ENCODE measurements at places on chromosomes 1 and 21. TPM values are rescaled to one million over a fixed set of nuclear protein-coding genes. Genes with fewer than 3 reads are reported as not detected.

GRCh38 chr1:79044974-79045650 is 38.6 kb upstream of the ADGRL4 start:
- peaks cover 8% of the 10 kb centered on the region for H3K4me1 ChIP-seq
- no peak for DNase-seq
- no peaks in the 10 kb centered on the region for H3K27me3 ChIP-seq
- H3K36me3 ChIP-seq: no peaks in the 10 kb centered on the region
- no peak overlapping the region for H3K27ac ChIP-seq

DNA sequence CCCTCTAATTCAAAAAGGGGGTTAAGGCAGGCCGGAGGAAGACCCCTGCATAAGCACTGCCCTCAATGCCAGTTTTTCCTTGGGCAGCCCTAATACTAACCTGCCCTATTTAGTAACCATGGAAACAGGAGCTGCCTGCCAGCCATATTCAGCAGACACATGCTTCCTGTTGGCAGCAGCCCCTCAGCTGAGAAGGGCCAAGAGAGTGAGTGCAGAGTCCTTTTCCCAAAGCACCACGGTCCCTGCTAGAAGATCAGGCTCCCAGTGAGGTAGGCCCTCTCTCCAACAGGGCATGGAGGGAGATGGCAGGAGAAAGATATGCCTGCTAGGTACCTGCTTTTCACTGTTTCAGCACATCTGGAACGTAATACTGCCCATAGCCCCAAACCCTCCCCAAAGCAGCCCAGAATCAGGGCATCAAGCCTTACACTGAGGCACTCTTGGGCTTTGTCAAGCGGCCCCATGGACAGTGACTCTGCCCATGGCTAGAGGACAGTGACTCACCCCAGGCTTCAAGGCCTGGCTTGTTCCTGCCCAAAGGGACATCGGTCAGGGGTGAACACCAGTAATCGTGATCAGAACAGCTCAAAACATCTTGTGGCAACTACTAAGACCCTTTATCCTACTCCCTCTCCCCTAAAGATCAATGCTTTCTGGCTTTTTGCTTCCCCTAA is 64.5 kb downstream of the BCAR3 start:
- no peaks in the 10 kb centered on the region for H3K27me3 ChIP-seq
- H3K36me3 ChIP-seq: no peaks in the 10 kb centered on the region
- H3K4me1 ChIP-seq: peaks cover 17% of the 10 kb centered on the region
- H3K4me3 ChIP-seq: no peak overlapping the region
- no peak for DNase-seq

- H3K4me1 ChIP-seq: no peaks in the 10 kb centered on the region
- no peak for DNase-seq
- H3K4me3 ChIP-seq: no peak overlapping the region
- no peaks in the 10 kb centered on the region for H3K36me3 ChIP-seq
Observed at GRCh38 chr1:87426463-87427249, 98.0 kb downstream of the LMO4 start.

- H3K27me3 ChIP-seq: peaks cover 6% of the 10 kb centered on the region
- H3K4me3 ChIP-seq: no peak overlapping the region
- H3K36me3 ChIP-seq: no peaks in the 10 kb centered on the region
- peaks cover 14% of the 10 kb centered on the region for H3K4me1 ChIP-seq
- DNase-seq: peak; percentile 81
Observed at GRCh38 chr1:11337580-11338073, 64.6 kb downstream of the UBIAD1 start.

GRCh38 chr1:53519421-53519820 is 60.2 kb downstream of the DMRTB1 start:
- H3K4me1 ChIP-seq: no peaks in the 10 kb centered on the region
- H3K27me3 ChIP-seq: no peaks in the 10 kb centered on the region
- no peak for DNase-seq
- H3K36me3 ChIP-seq: no peaks in the 10 kb centered on the region

- H3K27me3 ChIP-seq: no peaks in the 10 kb centered on the region
- peaks cover 38% of the 10 kb centered on the region for H3K36me3 ChIP-seq
- peak overlapping the region; percentile 79 for H3K27ac ChIP-seq
- DNase-seq: peak; percentile 69
- peaks cover 47% of the 10 kb centered on the region for H3K4me1 ChIP-seq
- H3K4me3 ChIP-seq: no peak overlapping the region
Observed at GRCh38 chr1:230208619-230209261, 141.7 kb downstream of the GALNT2 start.

- no peaks in the 10 kb centered on the region for H3K27me3 ChIP-seq
- no peaks in the 10 kb centered on the region for H3K36me3 ChIP-seq
- no peaks in the 10 kb centered on the region for H3K4me1 ChIP-seq
- H3K27ac ChIP-seq: no peak overlapping the region
- H3K4me3 ChIP-seq: no peak overlapping the region
- DNase-seq: no peak
Observed at GRCh38 chr1:87120779-87121178, 206.3 kb downstream of the HS2ST1 start.

DNA sequence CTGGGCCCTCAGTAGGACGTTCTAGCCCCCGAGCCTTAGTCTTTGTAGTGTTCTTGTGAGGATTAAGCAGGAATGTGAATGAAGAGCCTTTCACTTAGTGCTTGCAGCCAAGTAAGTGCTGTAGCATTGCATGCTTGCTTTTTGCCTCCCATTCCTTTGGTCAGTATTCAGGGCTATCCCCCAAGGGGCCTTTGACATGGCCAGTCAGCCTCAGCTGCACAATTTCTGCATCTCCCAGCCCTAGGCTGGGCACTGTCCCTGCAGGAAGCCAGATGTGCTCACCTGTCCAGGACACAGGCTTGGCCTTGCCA is 30.5 kb downstream of the SOX13 start:
- peaks cover 19% of the 10 kb centered on the region for H3K4me1 ChIP-seq
- H3K27me3 ChIP-seq: peaks cover 6% of the 10 kb centered on the region
- DNase-seq: no peak
- H3K36me3 ChIP-seq: peaks cover 1% of the 10 kb centered on the region
- H3K27ac ChIP-seq: no peak overlapping the region
- H3K4me3 ChIP-seq: no peak overlapping the region

DNA sequence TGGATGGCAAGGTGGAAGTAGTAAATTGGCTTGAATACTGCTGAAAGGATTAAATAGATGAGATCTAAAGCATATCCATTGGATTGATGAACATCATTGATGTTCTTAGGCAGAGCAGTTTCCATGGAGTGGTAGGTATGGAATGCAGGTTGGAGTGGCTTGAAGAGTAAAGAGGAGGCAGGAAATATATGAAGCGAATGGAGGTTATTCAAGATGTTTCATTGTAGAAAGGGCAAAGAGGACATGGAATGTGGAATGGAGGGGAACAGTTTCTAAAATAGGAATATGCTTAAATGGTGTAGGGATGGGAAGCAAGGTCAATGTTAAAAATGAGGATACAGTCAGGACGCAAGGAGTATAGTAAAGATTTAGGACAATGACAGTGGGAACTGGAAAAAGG is 6.1 kb downstream of the OSBPL9 start:
- H3K4me1 ChIP-seq: peaks cover 34% of the 10 kb centered on the region
- H3K27me3 ChIP-seq: no peaks in the 10 kb centered on the region
- H3K27ac ChIP-seq: no peak overlapping the region
- no peak for DNase-seq
- H3K36me3 ChIP-seq: no peaks in the 10 kb centered on the region

DNA sequence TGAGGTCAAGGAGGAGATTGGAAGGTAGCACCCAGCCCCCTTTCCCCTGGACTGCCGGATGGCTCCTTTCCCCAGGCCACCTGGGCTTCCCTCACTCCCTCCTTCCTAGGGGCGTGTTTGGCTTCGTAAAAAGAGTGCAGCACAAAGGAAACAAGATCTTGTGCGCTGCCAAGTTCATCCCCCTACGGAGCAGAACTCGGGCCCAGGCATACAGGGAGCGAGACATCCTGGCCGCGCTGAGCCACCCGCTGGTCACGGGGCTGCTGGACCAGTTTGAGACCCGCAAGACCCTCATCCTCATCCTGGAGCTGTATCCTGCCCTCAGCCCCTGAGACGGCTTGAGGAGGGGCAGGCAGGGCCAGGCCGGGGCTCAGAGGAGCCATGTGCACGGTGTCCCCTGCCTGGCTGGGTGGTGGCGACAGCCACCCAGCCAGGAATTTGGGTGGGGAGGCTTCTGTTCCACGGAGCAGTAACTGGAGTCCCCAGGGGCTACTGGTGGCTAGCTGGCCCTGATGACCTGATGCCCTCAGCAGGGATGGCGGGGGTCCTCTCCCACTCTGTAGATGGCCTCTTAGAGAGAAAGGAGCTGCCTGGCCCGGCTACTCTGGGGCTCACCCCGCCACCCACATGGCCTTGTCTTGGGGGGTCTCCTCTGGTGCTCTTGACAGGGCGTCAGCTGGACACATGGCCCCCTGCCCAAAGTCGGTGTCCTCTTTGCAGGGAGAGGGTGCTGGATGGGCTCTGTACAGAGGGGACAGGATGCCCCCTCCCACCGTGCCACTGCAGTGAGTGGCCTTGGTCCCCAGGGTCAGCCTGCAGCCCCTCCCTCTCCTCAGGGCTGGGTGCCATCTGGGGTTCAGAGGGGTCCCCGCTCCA is 39.5 kb downstream of the TRIM11 start:
- no peaks in the 10 kb centered on the region for H3K4me1 ChIP-seq
- DNase-seq: no peak
- no peak overlapping the region for H3K27ac ChIP-seq
- H3K27me3 ChIP-seq: no peaks in the 10 kb centered on the region

DNA sequence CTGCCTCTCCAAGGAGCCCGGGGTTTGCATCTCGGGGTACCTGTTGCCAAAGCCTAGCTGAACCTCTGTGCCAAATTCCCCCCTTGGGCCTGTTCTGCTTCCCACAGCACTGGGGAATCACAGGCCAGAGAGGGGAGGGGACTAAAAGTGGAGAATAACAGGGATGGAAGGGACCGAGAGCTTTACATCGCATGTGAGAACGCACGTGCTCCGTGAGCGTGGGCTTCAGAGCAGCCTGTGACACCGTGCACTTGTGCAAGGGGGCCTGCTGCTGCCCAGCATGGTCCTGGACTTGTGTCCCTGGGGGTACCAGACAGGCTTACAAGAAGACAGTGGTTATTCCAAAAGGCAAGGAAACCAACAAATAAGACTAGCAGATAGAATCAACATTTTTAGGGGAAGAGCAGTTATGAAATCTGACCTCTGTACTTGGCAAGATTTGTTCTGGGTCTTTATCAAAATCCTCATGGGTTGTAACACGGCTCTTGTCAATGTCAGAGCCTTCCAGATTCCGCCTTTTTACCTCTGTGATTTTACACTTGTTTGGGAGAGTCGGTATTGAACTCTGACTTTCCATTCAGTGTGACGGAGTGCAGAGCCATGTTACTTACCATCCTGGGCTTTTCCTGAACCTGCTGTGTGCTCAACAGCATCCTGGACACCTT is 36.2 kb upstream of the TNFRSF1B start:
- no peaks in the 10 kb centered on the region for H3K27me3 ChIP-seq
- no peak overlapping the region for H3K4me3 ChIP-seq
- DNase-seq: no peak
- H3K36me3 ChIP-seq: no peaks in the 10 kb centered on the region
- H3K27ac ChIP-seq: no peak overlapping the region

DNA sequence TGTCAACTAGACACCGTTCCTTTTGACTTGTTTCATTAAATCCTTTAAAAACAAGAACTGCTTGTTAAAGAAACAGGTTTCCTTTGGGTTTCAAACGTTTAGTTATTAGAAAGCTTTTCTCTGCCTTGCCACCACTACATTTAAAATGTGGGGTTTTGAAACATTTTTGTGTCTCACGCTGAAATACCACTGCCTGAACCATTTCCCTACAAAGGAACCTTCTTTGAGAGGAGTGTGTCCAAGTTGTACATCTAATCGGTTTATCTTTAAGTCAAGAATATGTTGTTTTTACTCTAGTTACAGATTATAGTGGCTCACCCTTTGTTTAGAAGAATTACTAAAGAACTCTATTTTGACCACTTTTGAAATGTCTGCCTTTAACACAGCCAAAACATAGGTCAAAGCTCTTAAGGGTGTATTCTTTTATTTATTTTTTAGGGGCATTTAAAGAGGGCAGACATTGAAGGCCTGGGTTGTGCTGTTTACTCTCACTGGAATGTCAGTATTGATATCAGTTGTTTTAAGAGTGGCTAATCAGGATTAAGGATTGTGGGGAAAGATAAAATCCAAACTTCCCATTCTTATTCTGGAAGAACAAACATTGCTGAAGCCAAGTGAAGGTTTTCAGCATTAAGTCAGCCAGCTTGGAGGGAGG is 143.4 kb downstream of the GALNT2 start:
- no peak overlapping the region for H3K27ac ChIP-seq
- peaks cover 28% of the 10 kb centered on the region for H3K36me3 ChIP-seq

DNA sequence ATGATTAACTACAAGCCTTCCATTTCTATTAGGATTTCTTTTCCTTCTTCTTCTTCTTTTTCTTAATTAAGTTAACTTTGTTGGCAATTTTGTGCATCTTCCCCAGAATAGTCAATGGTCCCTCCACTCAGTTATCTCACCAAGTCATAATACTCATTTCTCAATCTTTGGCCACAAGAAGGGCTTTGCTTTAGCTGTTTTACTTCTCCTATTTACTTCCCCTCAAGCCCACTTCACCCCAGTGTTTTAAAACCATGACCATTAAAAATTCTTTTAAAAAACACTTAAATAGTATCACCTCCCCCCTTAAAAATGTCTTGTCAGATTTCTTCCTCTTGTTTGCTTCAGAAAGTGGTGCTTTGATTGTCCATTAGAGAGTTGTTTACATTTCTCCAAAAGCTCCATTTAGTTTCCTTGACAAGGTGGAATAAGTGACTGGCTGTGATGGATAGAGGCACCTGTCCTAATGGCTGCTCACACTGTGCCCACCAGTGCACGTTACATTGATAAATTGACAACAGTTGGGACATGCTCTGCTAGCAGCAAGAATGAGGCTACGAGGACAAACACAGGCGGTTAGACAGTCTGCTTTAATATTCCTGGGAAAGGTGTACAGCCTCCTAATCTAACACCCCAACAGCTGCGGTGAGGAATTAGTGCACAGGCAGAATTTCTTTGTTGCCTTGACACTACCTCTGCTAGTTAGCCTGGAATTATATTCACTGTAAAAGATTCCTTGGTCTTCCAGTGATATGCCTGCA is 354.7 kb downstream of the LMO4 start:
- no peak for DNase-seq
- no peaks in the 10 kb centered on the region for H3K4me1 ChIP-seq
- H3K27ac ChIP-seq: no peak overlapping the region
- no peak overlapping the region for H3K4me3 ChIP-seq
- H3K36me3 ChIP-seq: no peaks in the 10 kb centered on the region
- H3K27me3 ChIP-seq: no peaks in the 10 kb centered on the region

- H3K4me3 ChIP-seq: no peak overlapping the region
- peaks cover 27% of the 10 kb centered on the region for H3K4me1 ChIP-seq
- H3K36me3 ChIP-seq: peaks cover 3% of the 10 kb centered on the region
- no peak for DNase-seq
Observed at GRCh38 chr1:12424793-12425192, 193.2 kb downstream of the DHRS3 start.

GRCh38 chr1:51738681-51739080 is 121.8 kb downstream of the OSBPL9 start:
- H3K27me3 ChIP-seq: no peaks in the 10 kb centered on the region
- H3K4me3 ChIP-seq: no peak overlapping the region
- H3K27ac ChIP-seq: no peak overlapping the region
- peaks cover 47% of the 10 kb centered on the region for H3K4me1 ChIP-seq

Gene PCAT6
- total RNA-seq: 0.37 TPM

Gene TNNT2
- total RNA-seq: not detected

Gene UBR4
- 169 TPM for total RNA-seq

Gene AJAP1
- total RNA-seq: 0.15 TPM

Gene SLC44A5
- total RNA-seq: 0.37 TPM

Gene FAM151A
- not detected for total RNA-seq

Data from activated naive CD4-positive, alpha-beta T cell treated with anti-CD3 and anti-CD28 coated beads for 36 hours (primary cell).